ENCODE measurements at places on chromosomes 2 and 18. TPM values are rescaled to one million over a fixed set of nuclear protein-coding genes. Genes with fewer than 3 reads are reported as not detected.

DNA sequence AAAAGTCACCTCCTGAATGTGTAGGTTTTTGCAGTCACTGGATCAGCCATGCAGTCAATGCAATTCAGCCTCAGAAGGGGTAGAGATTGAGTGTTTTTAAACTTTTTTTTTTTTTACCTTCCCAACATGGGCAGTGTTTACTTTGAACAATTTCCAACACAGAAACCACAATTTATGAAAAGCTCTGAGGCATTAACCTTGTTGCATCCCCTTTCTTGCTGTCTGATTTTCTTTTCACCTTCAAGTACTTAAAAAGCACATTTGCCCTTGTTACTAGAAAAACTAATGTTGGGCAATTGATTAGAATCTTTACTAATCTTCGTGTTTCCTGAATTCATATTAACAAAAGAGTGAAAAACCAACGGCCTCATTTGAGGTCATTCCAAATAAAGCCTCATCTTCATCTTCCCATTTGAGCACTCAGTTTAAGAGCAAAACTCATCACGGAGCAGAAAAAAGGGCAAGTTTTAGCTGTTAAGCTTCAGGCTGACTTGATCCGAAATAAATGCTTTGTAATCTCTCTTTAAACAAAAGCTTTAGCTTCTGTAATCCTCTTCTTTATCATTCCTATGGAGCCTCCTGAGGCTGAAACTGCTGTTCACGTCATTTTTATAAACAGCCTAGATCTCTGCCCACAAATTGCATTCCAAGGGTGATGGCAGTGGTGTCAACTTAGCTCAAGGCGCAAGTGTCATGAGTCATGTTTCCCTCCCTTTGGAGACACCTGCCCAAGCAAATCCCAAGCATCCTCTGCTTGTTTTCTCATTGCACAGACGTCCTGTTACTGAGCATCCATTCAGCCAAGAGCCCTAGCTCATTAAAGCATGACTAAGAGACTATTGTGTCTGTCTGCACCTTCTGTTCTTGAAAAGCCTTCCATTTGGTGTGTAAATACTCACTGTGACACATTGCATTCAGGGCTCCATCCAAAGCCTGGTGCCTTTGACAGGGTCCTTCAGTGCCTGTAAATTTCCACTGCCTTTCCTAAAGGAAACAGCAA lies 107.7 kb downstream of the HNMT start:
- no peak for DNase-seq

DNA sequence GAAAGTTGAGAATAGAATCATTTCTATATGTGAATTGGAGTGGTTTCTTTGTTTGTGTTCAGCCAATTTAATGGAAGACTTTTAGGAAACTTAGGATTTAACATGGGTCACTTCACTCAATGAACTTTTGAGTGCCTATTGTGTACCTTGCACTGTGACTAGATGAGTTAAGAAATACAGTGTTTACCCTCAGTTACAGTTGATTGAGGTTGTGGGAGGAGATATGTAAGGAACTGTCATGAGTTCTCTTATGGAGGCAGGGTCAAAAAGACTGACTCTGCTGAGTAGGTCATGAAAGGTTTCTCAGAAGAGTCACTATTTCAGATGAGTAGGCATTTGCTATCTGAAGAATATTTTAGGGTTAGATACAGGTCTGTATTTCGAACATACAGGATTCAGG lies 98.6 kb downstream of the RAB3GAP1 start:
- peak; percentile 4 for DNase-seq

GRCh38 chr2:38835990-38836389 lies 39.7 kb downstream of the DHX57 start:
- no peak for DNase-seq

GRCh38 chr2:172921532-172922236 lies 154.0 kb upstream of the MAP3K20 start:
- DNase-seq: no peak

DNA sequence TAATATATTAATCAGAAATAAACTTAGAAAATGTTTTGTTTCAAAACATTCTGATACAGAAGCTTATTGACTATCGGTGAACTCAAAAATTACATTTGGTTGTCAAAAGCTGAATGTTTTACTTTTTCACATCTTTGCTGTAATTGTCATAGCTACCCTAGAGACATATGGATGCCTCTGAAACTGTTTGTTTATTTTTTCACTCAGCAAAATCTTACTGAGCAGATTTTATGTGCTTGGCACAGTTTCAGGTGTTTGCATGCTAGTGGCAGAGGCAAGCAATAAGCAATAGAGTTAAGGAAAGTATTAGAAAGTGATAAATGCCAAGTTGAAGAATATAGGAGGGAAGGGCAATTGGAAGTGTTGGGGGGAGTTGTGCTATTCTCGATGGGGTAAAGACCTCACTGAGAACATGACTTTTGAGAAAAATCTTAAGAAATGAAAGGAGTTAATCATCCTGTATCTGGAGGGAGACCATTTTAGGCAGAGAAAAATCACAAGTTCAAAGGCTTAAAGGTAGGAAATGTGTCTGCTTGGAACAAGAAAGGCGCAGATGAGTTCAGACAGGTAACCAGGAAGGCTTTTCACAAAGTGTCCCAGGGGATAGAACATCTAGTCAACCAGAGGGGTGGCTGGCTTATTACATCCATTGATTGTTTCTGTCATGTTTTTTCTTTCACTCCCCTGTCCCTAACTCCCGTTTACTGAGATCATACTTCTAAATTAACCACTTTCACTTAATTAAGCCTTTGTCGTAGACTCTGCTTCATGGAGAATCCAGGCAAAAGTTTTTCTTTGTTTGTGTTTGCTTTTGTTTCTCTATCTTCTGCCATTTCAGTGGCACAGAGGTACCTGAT lies 27.2 kb upstream of the COBLL1 start:
- DNase-seq: no peak

- DNase-seq: no peak
Measured at GRCh38 chr18:21000667-21001066, 110.9 kb downstream of the ROCK1 start.

- DNase-seq: no peak
Measured at GRCh38 chr18:62454527-62454926, 68.3 kb upstream of the ZCCHC2 start.

DNA sequence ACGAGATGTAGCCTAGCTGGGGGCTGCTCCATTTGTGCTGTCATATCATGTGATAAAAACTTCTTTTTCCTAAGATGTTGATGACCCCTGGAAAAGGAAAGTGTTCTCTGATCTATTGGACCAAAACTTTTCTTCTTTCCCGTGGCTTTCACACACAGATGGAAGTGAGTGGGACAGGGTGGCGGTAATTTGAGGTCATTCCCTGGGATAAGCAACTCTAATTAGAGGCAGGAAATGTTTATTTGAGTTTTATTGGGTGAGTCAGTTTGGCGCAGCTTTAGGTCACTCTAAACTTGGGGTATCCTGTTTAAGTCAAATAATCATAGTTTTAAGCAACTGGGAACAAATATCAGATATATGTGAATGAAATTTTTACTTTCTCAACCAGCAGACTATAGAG lies 221.0 kb upstream of the EPAS1 start:
- no peak for DNase-seq

DNA sequence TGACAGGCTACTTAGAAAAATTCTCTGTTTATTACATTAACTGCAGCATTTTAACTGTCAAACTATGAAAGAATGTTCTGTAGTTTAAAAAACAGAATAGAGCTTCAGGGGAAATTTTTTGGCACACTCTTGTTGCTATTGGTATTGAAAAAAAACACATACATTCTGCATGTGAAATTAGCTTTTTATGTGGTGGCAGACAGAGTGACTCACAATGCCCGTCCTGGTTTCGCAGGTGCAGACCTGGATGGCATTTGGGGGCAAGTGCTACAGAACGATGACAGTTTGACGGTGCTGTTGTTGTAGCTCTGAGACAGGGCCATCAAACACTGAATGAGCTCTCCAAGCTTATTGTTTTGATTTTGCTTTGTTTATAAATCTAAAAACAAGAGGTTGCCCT lies 105.0 kb upstream of the MAP3K20 start:
- DNase-seq: no peak

GRCh38 chr2:925309-925708 lies 25.3 kb upstream of the SNTG2 start:
- DNase-seq: no peak

DNA sequence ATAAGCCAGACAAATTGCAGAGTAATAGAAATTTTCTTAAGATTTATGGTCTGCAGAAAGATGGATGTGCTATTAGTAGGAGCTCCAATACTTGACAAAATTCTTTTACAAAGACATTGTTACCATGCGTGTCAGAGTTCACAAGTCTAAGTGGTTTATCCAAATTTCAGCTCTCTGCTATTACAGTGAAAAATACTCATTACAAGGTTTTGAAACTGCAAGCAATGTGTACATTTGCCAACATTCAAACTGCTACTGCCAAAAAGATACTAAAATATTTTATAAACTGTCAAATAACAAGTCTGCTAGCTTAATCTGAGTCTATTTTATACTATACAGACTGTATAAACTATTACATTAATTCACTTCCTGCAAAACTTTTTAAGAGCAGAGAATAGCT lies 1341.5 kb upstream of the ACVR2A start:
- DNase-seq: no peak

- DNase-seq: no peak
Measured at GRCh38 chr2:240130393-240131195, 5.5 kb downstream of the COPS9 start.

DNA sequence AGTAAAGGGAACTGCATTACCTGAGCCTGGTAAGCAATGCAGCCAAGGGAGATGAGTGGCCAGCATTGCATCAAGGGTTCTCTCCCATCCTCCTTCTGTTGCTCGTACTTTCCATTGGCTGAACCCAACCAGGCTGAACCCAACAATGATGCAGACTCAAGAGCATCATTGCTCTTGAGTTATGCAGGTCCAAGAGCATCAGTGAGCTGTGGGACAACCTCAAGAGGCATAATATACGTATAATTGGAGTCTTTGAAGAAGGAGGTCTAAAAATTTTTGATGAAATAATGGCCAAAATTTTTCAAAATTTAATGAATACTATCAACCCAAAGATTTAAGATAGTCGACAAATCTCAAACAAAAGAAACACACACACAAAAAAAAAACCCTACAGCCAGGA lies 213.0 kb downstream of the RNF152 start:
- no peak for DNase-seq

DNA sequence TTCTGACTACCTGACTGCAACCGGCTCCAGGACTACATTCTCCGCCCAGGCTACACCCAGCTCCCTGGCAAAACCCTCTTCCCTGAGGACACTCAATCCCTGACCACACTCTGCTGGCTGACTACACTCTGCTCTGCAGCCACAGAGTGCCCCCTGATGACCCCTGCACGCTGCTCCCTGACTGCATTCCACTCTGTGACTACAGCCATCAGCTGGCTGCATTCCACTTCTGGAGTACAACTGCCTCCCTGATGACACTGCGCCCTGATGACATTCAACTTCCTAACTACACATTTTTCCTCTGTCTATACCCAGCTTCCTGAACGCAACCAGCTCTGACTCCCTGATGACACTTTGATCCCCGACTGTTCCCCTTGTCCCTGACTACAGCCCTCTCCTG lies 71.3 kb upstream of the NRXN1 start:
- peak; percentile 40 for DNase-seq

DNA sequence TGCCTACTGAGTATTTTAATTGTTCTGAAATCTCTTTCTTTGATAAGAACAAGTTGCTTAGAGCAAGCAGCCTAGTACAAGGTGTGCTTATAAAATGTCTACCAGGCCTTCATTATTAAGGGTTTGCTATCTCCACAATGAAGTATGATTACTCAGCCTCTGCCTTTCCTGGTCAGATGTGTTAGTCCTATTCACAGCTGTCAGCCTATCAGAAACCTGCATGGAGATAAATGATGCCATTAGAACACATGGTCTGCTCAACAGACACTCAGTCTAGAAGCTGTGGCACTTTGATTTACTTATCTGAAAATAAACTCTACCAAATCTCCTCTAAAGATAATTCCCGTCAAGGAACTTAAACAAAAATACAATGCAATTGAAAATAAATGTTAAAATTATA lies 448.7 kb downstream of the ERBB4 start:
- no peak for DNase-seq

DNA sequence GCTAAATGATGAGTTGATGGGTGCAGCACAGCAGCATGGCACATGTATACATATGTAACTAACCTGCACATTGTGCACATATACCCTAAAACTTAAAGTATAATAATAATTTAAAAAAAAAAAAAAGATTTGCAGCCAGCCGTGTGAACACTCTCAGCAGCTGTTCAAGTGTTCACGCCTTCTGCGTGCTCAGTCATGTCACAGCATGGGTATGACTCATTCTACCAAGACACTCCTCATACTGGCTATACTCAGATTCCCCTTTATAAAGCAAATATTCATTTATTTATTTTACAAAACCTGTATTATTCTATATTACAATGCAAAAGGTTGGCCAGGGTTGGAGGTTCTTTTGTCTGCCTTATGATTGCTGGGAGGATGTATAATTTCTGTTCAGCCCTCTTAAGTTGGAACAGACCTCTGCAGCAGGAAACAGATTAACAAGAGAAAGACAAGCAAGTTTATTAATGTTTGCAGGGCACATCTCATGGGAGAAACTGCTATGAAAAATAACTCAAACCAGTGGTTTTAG lies 1230.6 kb upstream of the CHAC2 start:
- no peak for DNase-seq

- DNase-seq: no peak
Measured at GRCh38 chr2:240480834-240481623, 45.6 kb downstream of the GPC1 start.

DNA sequence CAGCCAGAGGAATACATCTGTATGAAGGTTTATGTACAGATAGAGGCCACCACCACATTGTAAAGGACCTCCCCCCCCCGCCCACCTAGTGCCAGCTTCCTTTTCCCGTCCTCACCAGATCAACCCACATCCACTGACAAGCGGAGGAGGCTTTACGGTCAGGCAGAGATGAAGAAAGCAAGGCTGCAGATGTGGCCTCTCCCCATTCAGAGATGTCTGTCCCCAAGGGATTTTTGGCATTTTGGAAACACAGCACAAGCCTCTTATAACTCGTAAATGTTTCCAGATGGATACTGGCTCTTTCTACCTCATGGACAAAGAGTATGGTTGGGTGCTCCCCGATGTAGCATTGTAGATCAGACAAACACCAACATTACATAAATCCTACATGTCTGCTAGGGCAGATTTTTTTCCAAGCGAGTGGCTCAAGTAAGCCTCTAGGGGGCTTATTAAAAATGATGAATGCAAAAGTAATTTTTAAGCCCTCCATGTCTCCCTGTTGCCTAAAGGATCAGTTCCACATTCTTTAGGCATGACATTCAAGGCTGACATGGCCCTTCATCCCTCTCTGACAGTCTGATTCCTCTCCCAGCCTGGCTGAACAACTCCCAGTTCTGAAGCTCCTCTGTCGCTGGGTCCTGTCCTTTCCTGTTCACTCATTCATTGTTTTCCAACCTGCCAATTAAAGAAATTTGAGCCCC lies 11.7 kb downstream of the VIT start:
- DNase-seq: no peak

GRCh38 chr2:27320958-27321543 lies 1.8 kb downstream of the MPV17 start:
- DNase-seq: no peak

The REG3A gene
- polyA plus RNA-seq: not detected

The DOK6 gene
- polyA plus RNA-seq: 21.8 TPM

The PFN4 gene
- 2.2 TPM for polyA plus RNA-seq

The STPG4 gene
- 0.12 TPM for polyA plus RNA-seq

The SLC30A3 gene
- polyA plus RNA-seq: 6.2 TPM

The EMILIN1 gene
- 57.7 TPM for polyA plus RNA-seq

The GAD1 gene
- polyA plus RNA-seq: 1.4 TPM

The CXCR1 gene
- not detected for polyA plus RNA-seq
